Smooth muscle cell of the umbilical artery (primary cell): ENCODE measurements at places on chromosomes 3 and 15. TPM values are rescaled to one million over a fixed set of nuclear protein-coding genes. Genes with fewer than 3 reads are reported as not detected.

KBTBD13 gene
- total RNA-seq, result not detected in 2 replicates

LRRC34 gene
- 0.59 and 1.8 TPM in 2 replicates for total RNA-seq

ZNF80 gene
- total RNA-seq, result not detected in 2 replicates

C2CD4A gene
- not detected in 2 replicates for total RNA-seq

LRTM1 gene
- total RNA-seq, result not detected in 2 replicates

ZNF280D gene
- total RNA-seq, result 25.5 and 26.4 TPM in 2 replicates

RCCD1 gene
- 11.3 and 15.0 TPM in 2 replicates for total RNA-seq

KY gene
- 1.2 and 8.0 TPM in 2 replicates for total RNA-seq

DHX30 gene
- total RNA-seq, result 51.7 and 79.2 TPM in 2 replicates

PRRT3 gene
- total RNA-seq, result 2.4 and 3.0 TPM in 2 replicates

GBE1 gene
- 151 and 218 TPM in 2 replicates for total RNA-seq

SERINC4 gene
- total RNA-seq, result not detected in 2 replicates

FBXO45 gene
- 11.9 and 15.5 TPM in 2 replicates for total RNA-seq

SELENOT gene
- 200 and 238 TPM in 2 replicates for total RNA-seq

LARP6 gene
- total RNA-seq, result 77.5 and 104 TPM in 2 replicates

PAK6 gene
- 0.28 TPM in 1 of 2 replicates, not detected in the other for total RNA-seq

CHRNA3 gene
- under 0.01 TPM in 1 of 2 replicates, not detected in the other for total RNA-seq

GOLGA6L7 gene
- total RNA-seq, result not detected in 2 replicates

CADM2 gene
- total RNA-seq, result 0.18 TPM in 1 of 2 replicates, not detected in the other

CRELD1 gene
- total RNA-seq, result 82.0 and 124 TPM in 2 replicates

CTXN2 gene
- total RNA-seq, result not detected in 2 replicates

BSN gene
- under 0.01 and 0.14 TPM in 2 replicates for total RNA-seq

GXYLT2 gene
- 30.8 and 74.2 TPM in 2 replicates for total RNA-seq

CHRNB4 gene
- total RNA-seq, result not detected in 2 replicates

SLC28A2 gene
- total RNA-seq, result not detected in 2 replicates

HCLS1 gene
- total RNA-seq, result 3.3 and 6.5 TPM in 2 replicates

ELL3 gene
- 1.7 and 2.7 TPM in 2 replicates for total RNA-seq

ADAMTS17 gene
- 0.30 and 0.37 TPM in 2 replicates for total RNA-seq

RAMAC gene
- total RNA-seq, result 30.9 and 36.8 TPM in 2 replicates

DNASE1L3 gene
- total RNA-seq, result not detected in 2 replicates

PDCD10 gene
- 59.7 and 77.6 TPM in 2 replicates for total RNA-seq

SENP8 gene
- total RNA-seq, result 1.8 and 1.9 TPM in 2 replicates

ADPRH gene
- total RNA-seq, result 1.8 and 6.1 TPM in 2 replicates

SEMA6D gene
- total RNA-seq, result 0.46 and 3.0 TPM in 2 replicates

CISH gene
- 0.30 and 0.51 TPM in 2 replicates for total RNA-seq

WNT7A gene
- not detected in 2 replicates for total RNA-seq

RFTN1 gene
- 53.4 and 76.3 TPM in 2 replicates for total RNA-seq

CKMT1B gene
- not detected in 2 replicates for total RNA-seq

SLC9C1 gene
- 0.30 and 0.37 TPM in 2 replicates for total RNA-seq

NANOGP8 gene
- total RNA-seq, result not detected in 2 replicates

PCSK6 gene
- total RNA-seq, result 1.2 and 3.2 TPM in 2 replicates

LRRC58 gene
- total RNA-seq, result 20.2 and 26.5 TPM in 2 replicates

CASR gene
- not detected in 2 replicates for total RNA-seq

FBXO40 gene
- not detected in 2 replicates for total RNA-seq

CACNA2D2 gene
- 0.05 TPM in 1 of 2 replicates, not detected in the other for total RNA-seq

ERC2 gene
- under 0.01 and 0.42 TPM in 2 replicates for total RNA-seq

ARHGAP31 gene
- 8.6 and 16.0 TPM in 2 replicates for total RNA-seq

ST8SIA2 gene
- not detected in 2 replicates for total RNA-seq

RTP1 gene
- not detected in 2 replicates for total RNA-seq

MON1A gene
- total RNA-seq, result 11.9 and 16.5 TPM in 2 replicates
